K562 (cell line): ENCODE measurements at places on chromosomes 5 and 9. TPM values are rescaled to one million over a fixed set of nuclear protein-coding genes. Genes with fewer than 3 reads are reported as not detected.
A peak's percentile ranks its signal among the peaks of the same experiment; 100 is the strongest.

Gene MEF2C
- total RNA-seq = 56.5 and 64.5 TPM in 2 replicates

Gene ARL14EPL
- total RNA-seq = 0.09 and 0.20 TPM in 2 replicates

Gene MED27
- 36.1 and 38.5 TPM in 2 replicates for total RNA-seq

DNA sequence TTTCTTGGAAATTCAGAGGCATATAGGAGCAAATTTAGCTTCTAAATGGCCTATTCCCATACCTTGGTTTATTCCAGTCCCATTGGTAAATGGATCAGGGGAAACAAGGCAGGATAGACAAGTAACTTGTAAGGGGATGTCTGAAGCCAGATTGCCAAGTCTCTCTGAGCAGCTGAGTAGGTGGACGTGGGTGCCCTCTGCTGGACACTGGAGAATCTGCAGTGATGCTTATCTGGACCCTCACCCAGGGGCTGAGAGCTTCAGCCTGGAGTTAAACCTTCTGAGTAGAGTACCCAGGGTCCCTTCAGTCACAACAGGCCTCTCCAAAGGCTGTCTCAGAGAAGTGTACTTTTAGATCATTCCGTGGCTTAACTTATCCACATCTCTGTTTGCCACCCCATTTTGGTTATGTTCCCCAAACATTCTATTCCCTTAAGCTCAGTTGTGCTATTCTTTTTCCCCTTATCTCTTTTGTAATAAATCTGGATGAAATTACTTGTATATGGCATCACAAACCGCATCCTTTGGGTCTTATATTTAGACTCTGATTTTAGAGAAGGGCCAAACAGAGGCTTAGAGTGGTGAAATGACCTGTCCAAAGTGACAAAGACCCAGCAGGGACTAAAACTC is 218.3 kb upstream of the GLRA1 start:
- peak; percentile 72 for DNase-seq

DNA sequence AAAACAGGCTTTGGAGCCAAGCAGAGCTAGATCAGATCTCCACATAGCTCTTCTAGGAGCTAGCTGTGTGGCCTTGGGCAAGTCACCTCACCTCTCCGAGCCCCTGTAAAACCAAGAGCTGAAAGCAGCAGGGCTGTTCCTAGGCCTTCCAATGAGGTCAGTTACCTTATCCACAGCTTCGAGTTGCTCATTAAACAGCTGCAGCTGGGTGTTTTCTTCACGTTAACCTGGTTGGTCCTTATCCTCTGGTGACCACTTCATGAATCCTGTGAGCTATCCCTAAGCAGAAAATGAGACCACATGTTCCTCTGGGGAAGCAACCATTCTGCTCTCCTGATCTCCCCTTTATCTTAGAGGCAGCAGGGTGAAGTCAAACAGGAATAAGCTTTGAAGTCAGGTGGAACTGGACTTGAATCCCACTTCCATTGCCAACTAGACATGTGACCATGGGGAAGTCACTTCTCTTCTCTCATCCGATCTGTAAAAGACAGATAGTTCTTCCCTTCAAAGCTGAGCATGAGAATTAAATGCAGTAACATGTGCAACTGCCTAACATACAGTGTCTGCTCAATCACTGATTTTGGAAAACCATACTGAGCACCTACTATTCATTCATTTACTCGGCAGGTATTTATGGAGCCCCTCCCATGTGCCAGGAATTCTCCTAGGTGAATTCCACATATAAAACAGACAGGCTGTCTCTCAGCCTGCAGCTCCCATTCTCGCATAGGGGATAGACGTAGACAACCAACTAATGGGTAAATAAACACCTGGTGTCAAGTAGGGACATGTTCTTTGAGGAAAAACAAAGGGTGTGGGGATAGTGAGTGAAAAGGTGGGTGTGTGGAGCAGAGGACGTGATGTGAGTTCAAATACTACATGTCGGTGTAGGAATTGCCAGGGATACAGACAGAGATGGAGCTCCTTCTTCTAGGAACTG is 111.7 kb upstream of the BOD1 start:
- DNase-seq = no peak

DNA sequence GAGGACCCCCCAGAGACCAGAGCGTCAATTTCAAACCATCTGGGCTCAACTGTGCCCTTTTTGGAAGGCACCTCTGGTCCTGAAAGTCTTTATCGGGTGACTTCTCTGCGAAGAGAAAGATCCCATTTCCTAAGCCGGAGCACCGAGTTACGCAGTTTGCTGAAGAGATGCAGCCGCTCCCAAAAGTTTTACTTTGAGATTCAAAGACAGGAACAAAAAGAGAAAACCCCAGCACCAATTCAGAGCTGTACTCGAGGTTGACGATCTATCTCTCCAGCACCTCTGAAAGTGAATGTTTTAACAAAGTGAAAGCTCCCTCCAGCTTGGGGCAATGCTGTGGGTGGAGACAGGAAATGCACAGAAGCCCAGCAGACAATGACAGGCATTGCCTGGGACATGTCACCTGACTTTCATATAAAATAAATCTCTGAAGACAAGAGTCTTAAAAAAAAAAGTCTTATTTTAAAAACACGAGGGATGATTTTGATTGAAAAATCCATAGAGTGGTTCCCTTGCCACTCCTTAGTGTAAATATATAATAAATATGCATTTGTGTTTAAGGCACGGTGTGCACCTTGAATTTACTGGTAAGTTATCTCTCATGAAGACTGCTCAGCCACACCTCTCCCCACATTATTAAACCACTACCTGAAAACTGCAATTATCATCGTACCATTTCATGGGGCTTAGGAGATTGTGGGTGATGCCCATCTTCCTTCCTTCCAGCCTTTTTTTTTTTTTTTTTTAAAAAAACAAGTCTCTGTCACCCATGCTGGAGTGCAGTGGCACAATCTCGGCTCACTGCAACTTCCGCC is 79.9 kb downstream of the FNBP1 start:
- DNase-seq = no peak

DNA sequence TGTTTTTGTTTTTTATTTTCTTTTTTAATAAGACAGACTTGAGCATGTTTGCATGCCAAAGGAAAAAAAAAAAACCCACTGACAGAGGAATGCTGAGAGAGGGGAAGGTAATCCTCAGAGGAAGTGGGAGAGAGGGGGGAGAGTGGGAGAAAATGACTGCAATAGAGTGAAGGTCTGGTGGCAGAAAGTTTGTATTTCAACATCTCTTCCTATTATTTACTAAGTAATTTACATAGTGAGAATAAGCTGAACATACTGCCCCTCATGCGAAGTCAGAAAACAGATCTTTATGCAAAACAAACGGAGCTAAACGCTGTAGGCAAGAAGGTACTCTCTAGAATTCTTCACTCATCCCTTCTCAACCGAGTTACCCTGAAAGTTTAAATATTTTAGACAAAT is 45.0 kb downstream of the ELL2 start:
- DNase-seq = no peak

DNA sequence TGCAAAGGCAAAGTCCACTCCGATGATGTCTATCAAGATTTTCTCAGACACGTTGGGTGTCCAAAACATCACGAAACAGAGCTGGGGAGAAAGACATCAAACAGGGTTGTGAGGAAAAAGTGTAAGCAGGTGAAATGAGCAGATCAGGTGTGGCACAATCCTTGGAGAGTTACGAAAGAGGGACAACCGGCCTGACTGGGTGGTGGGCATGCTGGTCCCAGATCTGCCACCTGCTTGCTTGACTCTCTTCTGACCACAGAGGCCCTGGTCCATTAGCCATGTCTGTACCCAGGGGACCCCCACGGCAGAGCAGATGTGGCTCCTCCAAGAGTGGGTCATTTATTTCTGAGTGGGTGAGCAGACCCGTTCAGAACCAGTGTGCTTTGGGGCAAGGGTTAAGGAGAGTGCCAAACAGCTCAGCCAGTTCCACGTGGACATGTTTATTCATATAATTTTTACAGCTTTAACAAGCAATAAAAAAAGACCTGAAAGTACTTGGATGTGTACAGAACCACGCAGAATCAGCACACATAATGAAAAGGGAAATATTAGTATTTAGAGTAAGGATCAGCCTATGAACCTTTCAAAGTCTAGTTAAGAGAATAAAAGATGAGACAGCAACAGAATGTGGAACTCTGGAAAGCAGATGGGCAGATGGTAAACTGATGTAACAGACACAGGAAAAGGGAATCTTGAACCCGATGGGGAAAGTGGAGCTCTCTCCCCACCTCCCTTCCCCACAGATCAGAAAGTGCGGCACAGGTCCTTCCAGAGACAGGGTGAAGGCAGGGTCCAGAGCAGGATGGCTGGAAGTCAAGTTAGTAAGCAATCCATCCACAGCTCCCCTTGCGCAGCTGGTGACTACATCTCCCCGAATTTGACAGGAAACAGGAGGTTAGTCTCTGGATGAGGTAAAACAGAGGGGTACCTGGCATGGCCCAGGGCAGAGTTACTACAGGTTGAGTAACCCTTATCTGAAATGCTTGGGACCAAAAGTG is 52.5 kb downstream of the OTULIN start:
- no peak for DNase-seq

DNA sequence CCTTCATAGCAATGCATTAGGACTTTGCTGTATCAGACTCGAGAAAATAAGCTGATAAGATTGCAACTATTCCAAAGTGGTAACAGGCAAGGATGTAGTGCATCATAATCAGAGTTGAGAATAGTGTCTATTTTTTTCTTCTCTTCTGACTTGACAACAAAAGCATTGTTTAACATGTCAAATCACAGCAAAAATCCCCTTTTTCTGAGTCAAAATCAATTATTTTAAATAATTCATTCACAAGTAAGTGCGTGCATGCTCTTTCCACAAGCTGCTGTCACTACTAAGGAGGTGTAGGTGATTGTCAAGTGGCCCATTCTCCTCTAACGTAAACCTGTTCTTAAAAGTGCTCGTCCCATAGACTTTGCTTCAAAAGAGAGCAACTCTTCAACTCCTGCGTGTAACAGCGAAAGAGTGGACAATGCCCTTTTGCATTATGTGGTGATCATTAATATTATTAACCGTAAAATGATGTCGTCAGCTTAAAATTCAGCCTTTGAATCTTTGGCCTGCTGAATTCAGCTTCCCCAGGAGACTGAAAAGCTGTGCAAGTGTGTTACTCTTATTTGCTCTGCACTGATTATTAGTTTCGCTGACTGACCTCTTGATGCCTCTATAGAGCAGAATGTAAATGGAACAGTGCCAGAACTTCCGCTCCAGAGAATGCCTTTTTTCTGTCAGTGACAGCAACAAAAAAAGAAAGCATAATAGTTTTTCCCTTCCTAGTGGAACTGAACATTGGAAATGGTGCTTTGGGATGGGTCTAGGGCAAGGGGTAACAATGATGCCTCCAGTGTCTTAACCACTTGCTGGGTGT is 680.8 kb upstream of the SEMA6A start:
- no peak for DNase-seq
